ENCODE measurements at places on chromosomes 7 and 10. TPM values are rescaled to one million over a fixed set of nuclear protein-coding genes. Genes with fewer than 3 reads are reported as not detected.

Gene RRP12
- 13.2 TPM for polyA plus RNA-seq

- no peak for DNase-seq
Observed at GRCh38 chr7:109529712-109530111, 960.0 kb downstream of the DNAJB9 start.

DNA sequence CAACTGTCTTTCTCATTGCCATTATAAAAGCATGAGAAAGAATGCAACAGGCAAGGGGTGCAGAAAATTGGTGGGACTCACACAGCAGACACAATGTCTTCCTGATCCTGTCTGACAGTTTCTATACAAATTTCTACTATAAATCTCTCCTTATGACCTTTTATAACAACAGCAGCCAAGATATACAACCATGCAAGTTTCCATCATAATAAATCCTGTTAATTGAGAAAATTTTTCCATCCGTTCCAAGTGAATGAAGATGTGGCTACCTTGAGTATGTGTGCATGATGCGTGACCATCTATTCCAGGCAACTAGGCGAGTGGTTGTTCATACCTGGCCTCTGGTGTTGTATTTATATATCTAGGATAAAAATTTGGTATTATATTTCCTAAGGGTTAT lies 216.7 kb downstream of the BBS9 start:
- DNase-seq: no peak

- DNase-seq: no peak
Observed at GRCh38 chr7:47370461-47371042, 211.4 kb downstream of the TNS3 start.

GRCh38 chr10:115857856-115858255 lies 415.1 kb downstream of the GFRA1 start:
- DNase-seq: no peak

DNA sequence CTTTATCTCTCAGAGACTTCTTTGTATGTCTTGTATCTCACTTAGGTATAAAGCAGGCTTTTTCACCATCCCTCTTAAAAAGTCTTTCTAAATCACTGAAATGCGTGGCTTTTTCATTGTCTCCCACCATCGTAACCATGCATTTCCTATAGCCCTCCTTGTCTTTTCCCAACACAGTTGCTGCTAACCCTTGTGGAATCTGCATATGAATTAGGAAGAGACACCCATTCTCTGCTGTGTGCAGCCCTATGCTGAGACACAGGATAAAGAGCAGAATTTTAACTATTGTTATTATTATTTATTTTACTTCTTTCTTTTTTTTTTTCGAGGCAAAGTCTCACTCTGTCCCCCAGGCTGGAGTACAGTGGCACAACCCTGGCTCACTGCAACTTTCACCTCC lies 804.3 kb upstream of the COBL start:
- DNase-seq: no peak

Gene CPVL
- 265 TPM for polyA plus RNA-seq

Gene KEL
- 0.09 TPM for polyA plus RNA-seq

Gene PIP
- not detected for polyA plus RNA-seq

Gene FAM25G
- not detected for polyA plus RNA-seq

DNA sequence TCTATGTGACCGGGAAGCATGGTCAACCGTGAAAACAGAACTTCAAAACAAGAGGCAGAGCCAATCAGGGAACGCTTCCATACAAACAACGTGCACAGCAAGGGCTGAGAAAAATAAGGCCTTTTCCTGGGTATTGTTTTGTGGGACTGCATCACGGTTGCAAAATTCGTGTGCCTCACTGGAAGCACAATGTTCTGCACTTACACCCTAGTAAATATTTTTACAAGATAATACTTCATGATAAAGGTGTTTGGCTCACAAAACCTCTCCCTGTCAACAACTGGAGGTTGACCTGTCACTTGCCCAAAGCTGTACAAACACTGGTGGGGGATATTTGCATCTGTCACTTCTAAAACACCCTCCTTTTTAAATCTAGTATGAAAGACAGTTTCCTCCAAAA lies 37.0 kb downstream of the KLF6 start:
- peak; percentile 81 for DNase-seq

DNA sequence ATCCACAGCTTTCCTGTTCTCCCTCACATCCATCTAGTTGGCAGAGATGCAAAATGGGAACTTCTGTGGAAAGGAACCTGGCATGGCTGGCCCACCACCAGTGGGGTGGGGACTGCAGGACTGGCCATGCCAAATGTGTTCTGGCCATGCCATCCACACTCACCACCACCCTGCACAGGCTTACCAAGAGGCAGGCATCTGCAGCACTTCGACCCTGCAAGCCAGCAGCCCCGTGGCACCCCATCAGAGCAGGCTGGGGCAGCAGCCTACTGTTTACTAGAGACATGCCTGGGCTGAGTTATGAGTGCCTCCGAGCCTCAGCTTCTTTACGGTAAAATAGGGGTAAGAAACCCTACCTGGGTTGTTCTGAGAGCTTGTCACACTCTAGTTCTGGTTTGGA lies 313.1 kb downstream of the PLXNA4 start:
- DNase-seq: no peak
